NCI-H460 (cell line): ENCODE measurements at places on chromosomes 12 and 14. TPM values are rescaled to one million over a fixed set of nuclear protein-coding genes. Genes with fewer than 3 reads are reported as not detected.

The OVCH1 gene
- 0.02 TPM in 1 of 2 replicates, not detected in the other for total RNA-seq

DNA sequence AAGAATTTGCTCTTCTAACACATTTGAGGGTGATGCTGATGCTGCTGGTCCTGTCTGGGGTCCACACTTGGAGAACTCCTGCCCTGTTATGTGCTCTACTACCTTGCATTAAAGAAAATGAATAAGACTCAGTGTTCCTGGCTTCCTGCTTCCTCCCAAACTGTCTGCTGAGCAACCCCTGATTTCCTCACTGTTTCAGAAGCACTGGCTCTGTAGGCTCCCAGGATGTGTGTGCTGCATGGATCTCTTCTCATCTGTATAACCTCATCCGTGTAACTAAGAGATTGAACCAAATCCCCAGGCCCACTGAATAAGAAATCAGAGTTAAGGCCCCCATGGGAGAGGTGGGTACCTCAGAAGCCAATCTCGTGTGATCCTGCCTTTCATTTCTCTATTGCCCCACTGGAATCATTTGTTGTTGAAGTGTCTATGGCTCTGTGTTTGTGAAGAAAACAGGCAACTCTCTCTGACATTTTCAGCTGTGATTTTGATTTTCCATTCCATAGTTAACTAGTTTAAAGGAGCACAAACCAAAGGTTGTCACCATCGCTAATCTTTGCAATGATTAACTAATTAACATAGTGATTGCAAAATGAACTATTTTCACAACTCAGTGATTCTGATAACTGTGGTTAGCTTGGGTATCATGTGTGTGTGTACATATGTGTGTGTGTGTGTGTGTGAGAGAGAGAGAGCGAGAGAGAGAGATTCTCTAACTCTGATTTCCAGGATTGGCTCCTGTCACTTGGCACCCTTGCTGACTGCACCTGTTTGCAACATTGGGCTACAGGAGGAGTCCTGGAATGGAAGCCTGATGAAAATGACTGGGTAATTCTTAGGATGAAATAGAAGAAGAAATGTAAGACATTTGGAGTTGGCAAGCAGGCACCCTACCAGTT, 196.2 kb downstream of the SLC38A4 start:
- DNase-seq: no peak

- no peak for DNase-seq
Observed at GRCh38 chr14:104514156-104514848, 65.3 kb upstream of the C14orf180 start.

DNA sequence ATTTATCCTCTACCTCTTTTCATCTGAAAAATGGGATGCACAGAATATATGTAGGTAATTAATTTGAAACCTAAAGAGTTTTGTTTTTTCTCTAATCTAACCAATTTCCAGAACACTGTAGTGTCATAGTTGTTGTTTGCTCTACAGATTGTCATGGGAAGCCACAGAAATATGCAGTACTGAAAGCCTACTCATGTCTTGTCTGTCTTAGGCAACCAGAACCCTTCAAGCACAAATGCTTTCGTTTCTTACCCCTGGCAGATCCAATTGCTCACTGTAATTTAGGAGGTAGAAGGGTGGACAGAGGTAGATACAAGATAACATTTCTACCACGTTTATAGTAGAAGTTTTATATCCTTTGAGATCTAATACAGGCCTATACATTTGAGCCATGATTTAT, 330.2 kb upstream of the NOVA1 start:
- DNase-seq: no peak

DNA sequence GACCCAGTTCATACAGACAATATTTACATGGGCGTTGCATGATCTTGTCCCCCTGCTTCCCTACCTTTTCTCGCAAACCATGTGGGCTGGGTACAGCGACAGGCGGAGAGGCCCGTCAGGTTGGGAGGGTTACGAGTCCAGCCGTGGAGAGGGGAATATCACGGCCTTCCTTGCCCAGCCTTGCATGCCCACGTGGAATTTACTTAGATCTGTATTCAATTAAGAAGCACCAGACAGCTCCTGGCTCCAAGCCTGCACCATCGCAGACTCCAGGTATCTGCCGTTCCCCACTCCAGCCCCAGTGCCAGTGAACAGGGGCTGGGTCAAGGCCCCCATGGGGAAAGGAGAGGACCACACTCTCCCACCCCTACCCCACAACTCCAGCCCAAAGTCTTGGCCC, 29.8 kb downstream of the BCL11B start:
- no peak for DNase-seq
